ENCODE measurements at places on chromosomes 6 and 20.
A peak's percentile ranks its signal among the peaks of the same experiment; 100 is the strongest.

- DNase-seq: no peak
Observed at GRCh38 chr20:55360895-55361294, 644.4 kb downstream of the CBLN4 start.

GRCh38 chr20:19260412-19261090 lies 48.1 kb downstream of the SLC24A3 start:
- DNase-seq: no peak

- no peak for DNase-seq
Observed at GRCh38 chr6:156398966-156399365, 378.2 kb upstream of the ARID1B start.

GRCh38 chr20:1302685-1303541 lies 26.0 kb downstream of the SDCBP2 start:
- DNase-seq: peak; percentile 47

- DNase-seq: peak; percentile 84
Observed at GRCh38 chr20:50110141-50111047, 2.6 kb downstream of the UBE2V1 start.

- no peak for DNase-seq
Observed at GRCh38 chr6:85112540-85112939, 337.3 kb upstream of the NT5E start.

GRCh38 chr6:56808871-56809359 lies 146.0 kb upstream of the BEND6 start:
- no peak for DNase-seq

GRCh38 chr20:44719841-44720240 lies 4.7 kb downstream of the CCN5 start:
- no peak for DNase-seq

DNA sequence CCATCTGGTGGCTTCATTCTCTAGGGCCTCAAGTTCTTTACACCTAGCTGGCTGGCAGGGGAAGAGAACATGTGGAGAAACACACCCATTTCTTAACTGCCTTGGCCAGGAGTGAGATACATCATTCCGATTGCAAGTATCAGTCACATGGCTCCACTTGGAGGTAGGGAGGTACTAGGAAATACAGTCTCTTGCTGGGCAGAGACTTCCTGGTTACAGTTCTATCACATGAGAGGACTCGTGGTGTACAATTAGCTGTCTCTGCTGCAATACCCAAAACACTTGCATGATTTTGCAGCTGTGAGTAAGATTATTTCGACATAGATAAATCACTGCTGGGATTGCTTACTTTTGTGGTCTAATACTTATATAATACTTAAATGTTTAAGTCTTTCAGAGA lies 51.1 kb downstream of the GTF2H5 start:
- DNase-seq: no peak

DNA sequence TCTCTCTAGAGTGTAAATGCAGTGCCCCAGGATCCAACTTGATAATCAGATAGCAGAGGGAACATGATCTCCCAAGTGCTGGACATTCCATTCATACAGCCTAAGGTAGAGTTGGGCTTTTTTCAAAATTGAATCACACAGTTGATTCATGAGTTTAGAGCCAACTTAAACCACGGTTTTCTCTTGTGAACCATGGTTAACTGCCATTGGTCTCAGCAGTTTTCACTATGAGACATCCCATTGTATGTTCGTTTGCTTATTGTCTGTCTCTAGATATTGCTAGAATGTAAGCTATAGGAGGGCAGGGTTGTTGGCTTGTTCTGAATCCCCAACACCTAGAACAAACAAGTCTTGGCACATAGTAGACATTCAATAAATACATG lies 37.2 kb upstream of the TAF8 start:
- DNase-seq: no peak

DNA sequence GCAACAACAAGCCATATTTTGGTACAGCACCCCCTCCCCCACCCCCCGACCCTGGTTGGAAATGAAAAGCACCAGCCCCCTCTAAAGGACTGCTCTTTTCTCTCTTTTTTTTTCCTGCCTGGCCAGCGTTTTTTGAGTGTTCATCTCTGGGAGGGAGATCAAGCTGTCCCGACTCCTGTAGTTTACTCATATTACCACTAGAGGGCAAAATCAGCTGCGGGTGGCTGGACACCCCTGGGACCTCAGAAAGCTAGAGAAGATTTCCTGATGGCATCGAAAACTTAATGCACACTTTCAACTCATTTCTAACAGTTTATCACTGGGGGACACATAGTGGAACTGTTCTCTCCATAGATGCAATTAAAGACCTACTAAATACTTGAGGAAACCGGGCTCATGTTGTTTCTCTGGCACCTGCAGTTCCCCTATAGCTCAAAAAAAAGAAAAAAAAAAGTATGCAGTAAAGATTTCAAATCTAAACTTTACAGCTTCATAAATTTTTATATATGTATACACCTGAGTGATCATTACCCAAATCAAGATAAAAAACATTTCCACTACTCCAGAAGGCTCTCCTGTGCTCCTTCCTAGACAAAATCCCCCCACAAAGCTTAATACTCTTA lies 24.4 kb downstream of the CNBD2 start:
- peak; percentile 61 for DNase-seq

DNA sequence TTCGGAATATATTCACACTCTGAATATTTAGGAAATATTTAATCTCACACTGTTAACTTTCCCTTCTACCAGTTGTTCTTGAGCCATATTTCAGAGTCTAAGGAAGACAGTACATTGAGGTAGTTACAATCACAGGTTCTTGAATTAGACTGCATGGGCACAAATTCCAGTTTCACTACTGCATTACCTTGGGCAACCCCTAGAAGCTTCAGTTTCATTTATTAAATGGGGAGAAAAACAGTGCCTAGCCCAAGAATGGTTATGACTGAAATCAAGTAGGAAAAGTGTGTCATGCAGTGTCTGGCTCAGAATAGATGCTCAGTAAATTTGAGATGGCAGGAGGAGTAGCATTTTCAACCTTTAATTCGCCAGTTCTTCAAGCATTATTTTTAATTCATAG lies 124.5 kb upstream of the SAMD5 start:
- no peak for DNase-seq

DNA sequence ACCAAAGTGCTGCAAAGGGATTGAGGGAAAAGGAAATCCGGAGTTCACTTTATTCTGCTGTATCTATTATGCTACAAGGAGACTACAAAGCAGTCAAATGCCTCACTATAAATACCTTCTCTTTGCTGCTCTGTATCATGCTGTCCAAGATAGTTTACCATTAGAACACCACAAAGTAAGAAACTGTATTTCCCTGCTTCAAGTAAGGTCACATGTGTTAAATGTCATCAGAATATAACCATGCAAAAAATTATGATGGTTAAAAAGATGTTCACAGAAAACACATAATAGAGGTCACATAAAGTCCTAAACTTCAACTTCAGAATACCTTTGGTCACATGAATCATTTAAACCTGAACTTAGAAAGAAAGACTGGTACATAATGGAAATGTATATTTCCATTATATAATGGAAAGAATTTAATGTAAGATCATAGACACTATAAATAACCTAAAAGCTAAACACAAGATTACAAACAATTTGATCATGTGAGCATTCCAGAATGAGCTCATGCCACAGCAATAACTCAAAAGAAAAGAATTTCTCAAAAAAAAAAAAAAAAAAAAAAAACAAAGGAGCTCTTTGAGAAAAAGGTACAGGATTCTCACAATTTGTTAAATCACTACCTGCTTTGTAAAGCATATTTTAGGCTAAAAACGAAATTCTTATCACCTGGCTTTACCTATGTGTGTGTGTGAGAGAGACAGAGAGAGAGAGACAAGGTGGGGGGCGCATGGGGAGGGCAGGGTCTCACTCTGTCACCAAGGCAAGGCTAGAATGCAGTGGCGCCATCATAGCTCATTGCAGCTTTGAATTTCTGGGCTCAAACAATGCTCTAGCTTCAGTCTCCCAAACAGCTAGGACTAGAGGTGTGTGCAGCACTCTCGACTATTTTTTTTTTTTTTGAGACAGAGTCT lies 58.7 kb downstream of the KIF13A start:
- DNase-seq: no peak

- DNase-seq: no peak
Observed at GRCh38 chr6:21039926-21040325, 505.7 kb downstream of the CDKAL1 start.

- DNase-seq: no peak
Observed at GRCh38 chr20:53597030-53597482, 3.4 kb upstream of the ZNF217 start.

DNA sequence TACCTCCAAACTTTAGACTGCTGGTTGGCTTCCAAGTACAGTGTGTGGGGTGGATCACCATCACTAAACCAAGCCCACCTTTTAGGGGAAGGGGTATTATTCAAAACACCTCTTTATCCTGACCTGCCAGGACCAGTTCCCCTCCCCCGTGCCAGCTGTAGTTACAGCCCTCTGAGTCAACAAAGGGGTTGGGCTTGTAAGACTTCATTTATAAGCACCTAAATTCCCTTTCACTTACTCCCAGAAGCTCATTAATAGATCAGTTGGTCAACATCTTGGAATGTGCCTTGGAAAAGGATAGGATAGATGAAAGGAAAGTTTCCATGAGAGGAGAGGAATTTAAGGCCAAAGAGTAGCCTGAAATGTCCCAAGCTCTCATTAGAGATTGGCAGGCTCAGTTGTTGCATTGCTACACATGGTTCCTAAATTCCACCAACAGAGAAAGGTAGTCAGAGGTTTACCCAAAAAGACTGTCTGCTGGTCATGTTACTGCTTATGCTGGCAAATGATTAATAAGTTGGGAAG lies 59.2 kb downstream of the TNFAIP3 start:
- peak; percentile 77 for DNase-seq

GRCh38 chr6:95087394-95088097 lies 489.8 kb upstream of the MANEA start:
- no peak for DNase-seq

- no peak for DNase-seq
Observed at GRCh38 chr6:166904101-166904746, 52.1 kb downstream of the RNASET2 start.

GRCh38 chr20:20386192-20386591 lies 18.3 kb downstream of the INSM1 start:
- no peak for DNase-seq

DNA sequence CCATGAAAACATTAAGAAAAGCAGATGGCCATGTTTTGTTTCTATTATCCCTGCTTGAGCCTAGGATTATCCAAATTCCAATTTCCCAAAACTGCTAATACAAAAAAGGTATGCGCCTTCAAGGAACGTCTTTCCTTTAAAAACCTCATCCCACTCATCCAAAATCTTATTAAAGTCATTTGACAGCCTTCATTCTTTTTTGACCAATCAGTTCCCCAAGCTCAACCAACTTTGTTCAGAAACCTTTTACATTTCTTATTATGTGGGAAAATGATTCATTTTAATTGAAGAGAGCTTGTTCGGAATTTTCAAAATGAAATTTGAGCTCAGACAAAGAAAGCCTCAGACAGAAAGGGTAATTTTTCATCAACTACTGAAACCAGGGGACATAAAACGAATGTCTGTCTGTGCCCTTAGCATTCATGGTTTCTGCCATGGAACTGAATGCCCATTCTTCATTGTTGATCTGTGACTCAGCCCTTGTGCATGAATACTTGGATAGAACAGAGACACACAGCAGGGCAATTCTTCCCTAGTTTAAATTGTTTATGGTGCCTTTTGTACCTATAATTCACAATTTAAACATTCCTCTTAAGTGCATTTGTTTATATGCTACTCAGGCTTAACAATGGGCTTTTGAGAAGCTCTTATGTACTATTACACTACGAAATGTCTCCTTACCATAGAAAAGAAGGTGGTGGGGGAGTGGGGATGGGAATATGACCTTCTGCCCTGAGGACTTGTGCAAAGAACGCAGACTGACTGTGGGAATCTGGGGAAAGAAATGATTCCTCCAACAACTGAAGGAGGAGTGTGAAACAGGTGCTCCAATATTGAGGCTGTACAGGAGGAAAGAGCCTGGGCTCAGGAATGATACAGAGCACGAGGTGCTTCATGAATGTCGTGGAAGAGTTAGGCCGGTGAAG lies 49.8 kb upstream of the ERVFRD-1 start:
- DNase-seq: no peak
